ENCODE measurements at places on chromosomes 1 and 21.

DNA sequence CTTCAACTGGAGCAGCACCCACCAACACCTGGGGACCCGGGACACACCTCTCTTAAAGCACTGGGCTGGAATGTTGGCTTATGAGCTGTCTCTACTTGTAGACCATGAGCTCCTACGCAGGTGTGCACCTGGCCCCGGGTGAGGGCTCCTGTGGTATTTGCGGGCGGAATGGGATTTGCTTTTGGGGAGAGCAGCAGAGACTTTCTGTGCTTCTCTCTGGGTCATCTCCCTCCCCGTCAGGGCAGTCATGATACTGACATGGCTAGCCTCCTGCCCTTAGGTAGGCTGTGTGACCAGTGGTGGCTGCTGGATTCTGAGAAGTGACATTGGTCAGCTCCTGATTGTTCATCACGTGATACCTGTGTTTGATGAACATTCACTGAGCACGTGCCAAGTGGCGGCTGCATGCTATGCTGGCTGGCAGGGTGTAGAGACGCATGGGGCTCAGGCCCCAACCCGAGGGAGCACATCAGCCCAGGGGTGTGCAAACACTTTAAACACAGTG, 9.0 kb upstream of the ZBTB21 start:
- DNase-seq = no peak

- no peak for DNase-seq
These were observed 14.1 kb upstream of the A3GALT2 start for GRCh38 chr1:33335020-33335419.

- no peak for DNase-seq
These were observed 825 bp downstream of the TMEM39B start for GRCh38 chr1:32073299-32074229.

DNA sequence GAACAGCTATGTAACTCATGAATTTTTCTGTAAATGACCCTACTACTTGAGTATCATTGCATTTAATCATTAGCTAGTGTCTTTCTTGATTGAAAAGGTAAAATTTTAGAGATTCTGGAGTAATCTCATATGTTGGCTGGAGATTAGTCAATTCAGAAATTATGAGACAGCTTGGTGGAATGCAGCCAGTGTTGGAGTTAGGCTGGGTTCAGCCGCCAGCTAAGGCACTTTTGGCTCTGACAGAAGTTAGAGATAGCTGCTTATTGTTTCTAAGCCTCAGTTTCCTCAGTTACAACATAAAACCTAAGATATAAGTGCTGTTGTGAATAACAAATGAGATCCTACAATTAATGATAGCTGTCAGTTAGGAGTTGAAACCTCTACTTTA, 49.4 kb downstream of the TBCE start:
- DNase-seq = no peak

DNA sequence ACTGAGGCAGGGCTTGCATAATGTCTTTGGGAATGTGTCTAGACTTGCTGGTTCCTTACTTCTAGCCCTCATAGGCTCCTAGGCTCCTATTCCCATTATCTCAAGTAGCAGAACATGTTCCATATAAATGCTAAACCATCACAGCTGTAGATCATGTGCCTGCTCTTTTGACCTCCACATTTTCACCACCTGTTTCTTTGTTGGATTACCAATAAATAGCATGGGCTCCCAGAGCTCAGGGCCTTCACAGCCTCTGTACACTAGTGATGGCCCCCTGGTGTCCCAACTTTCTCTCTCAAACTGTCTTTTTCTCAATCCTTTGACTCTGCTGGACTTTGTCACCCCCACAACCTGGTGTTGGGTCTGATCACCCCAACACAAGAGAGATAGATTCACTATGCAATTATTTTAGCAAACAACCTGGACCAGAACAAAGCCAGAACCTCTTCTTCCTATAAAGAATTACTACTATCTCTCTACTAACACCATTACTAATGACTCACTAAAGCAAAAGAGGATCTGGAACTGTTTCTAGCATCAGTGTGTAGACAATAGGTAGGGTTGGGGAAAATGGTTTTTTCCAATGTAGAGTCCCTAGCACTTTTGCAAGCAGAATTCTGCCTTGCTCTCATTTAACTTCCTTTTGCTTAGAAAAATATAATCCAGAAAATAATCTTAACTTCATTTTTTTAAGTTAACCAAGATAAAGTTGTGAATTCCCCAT, 51.7 kb downstream of the WLS start:
- DNase-seq = no peak

DNA sequence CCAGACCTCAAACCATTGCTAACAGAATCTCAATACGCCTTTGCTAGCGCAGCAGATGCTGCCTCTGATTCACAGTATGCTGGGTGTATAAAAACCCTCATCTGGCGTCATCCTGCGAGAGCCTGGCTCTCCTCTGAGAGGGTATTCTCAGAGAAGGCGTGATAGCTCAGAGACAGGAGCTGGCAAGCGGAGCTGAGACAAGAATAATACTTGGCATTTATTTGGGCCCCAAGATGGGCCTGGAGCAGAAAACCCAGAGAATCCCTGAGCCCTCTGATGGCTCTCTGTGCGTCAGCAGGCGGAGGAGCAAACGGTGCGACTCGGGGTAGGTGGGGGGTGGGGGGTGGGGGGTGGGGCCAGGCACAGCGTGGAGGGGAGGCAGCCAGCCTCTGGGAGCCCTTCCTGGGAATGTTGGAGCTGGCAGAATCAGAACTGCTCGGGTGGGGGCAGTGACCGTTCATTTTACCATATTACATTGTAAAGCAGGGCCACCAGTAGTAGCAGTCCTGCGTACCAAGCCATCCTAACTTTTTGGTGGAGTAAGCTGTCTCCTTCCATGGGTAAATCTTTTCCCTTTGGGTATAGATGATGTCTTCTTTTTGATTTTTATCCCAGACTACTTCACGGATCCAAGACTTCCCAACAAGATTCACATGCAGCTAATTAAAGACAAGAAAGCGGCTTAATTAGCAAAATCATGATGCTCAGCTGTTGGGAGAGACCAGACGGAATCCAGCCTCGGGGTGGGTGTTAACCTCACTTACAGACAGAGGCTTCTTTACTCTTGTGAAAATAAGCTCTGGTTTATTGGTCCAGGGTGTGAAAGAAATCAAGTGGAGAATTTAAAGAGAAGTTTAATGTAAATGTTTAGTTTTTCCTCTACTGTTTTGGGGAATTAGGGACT, 7.1 kb downstream of the RIIAD1 start:
- no peak for DNase-seq

DNA sequence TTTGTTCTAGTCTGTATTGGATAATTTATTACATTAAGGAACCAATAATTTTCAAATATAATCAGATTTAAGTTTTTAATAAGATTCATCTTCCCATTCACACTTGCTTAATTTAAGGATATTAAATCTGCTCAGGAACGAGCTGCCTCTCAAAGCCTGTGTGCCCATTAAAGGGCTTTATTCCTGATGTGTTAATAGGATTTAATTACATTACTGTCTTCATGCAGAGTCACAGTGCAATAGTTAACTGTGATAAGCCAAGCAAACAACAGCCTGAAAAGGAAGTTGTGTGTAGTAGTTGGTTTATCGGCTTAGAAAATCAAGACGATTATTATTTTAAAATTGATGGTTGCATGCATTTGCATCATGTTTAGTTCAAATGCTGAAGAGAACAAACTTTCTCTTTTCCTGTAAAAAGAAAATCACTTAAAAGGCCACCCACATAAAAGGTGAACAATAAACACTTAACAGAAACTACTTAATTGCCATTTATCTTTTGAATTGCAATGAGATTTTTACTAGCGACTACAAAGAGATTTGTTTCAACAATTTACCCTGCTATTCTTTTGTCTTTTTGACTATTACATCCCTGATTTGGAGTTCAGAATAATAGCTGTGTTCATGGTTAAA, 174.6 kb downstream of the RWDD3 start:
- no peak for DNase-seq

DNA sequence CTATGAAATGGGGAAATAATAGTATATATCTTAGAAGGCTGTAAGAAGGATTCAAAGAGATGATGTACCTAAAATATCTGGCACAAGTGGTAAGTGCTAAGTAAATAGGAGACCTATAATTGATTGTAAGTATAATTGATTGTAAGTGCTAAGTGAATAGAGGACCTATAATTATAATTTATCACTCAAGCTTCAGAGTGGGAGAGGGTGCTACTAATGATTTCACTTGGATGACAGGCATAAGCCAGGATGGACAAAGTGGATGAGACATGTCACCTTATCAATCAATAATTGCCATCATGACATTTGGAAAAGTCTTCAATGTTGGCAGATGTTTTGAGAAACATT, 11.2 kb downstream of the RCAN1 start:
- DNase-seq = no peak

DNA sequence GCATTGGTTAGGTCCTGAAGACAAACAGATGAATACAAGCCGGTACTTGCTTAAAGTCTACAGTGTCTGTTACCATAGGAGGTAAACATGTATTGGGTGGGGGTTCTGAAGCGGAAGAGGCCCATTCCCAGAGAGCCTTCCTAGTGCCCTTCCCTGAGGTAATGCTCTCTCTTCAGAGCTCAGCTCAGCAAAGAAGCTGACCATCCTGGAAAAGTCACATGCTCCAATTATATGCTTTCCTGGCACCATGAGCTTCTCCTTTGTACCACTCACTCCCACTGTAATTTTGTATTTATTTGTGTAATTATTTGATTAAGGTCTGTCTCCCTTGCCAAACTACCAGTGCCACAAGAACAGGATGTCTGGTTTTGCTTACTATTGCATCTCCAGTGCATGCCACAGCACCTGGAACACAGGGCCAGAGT, 42.0 kb downstream of the RAB3B start:
- no peak for DNase-seq

- DNase-seq = no peak
These were observed 371.7 kb upstream of the DEPDC1 start for GRCh38 chr1:68868606-68869005.

DNA sequence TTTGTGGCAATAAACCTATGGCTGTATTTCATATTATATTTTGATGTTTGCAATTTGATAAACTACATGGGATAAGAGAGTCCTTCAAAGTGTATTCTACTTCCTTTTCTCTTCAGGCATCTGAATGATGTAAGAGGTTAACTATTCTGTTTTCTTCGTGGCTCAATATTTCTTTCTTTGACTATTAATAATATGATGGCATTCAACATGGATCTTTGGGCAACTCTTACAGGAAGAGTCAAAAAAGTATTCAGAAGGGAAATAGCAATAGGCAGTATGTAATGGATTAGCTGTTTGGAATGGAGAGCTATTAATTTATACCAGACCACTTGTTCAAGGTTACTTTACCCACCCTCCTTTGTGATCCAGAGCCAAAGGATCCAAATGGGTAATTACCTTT, 74.4 kb downstream of the HMCN1 start:
- no peak for DNase-seq

- DNase-seq = no peak
These were observed 6.1 kb downstream of the CD101 start for GRCh38 chr1:117007719-117008013.

DNA sequence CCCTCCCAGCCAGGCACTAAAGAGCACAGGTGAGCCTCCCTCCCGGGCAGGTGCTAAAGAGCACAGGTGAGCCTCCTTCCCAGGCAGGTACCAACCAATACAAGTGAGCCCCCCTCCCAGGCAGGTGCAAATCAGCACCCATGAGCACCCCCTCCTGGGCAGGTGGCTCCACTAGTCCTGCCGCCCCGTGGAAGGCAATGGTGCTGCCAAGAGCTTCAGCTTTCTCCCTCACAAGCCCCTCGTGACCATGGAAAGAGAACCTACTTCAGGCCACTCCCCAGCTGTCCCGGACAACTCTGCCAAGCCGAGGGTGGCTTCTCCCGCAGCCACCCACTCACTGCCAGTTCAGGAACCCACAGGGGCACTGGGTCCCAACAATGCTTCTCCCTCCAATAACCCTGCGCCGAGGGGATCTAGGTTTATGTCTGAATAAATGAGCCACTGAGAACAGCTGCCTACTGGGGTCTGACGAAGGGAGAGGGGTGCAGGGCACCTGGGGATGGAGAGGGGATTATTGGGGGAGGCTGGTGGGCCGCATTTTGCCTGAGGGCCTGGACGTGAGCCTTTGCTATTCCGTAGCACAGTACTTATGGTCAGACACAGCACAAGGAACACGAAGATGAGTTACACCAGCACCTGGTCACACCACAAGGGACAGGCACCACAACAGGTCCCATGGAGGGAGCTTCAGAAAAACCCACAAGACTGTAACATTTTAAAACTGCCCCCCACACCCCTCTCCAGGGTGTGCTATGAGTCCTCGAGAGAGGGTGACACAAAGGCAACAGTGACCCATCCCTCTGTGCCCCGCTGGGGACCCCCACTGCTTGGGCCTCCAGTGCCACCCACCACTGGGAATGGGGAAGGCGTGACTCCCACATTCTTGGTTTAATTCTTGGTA, 46.3 kb downstream of the PRDM15 start:
- no peak for DNase-seq

DNA sequence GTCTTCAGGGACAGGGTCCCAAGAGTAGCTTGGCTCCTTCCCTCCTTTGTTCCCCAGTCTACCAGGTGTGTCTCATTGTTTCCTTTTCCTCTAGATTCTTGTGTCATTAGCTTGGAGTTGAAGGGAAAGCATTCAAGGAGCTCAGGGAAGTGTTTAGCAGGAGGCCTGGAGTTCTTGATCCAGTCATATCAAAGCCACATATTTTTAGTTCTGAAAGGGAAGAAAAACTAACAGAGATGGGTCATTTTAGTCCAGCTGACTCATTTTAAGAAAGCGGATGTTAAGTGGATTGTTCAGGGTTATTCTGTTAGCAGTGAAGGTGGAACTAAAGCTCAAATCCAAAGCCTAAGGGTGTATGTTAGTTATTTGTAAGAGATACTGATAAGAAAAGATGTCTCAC, 721 bp downstream of the C1orf54 start:
- DNase-seq = no peak
